ENCODE measurements at places on chromosomes 3 and 15. TPM values are rescaled to one million over a fixed set of nuclear protein-coding genes. Genes with fewer than 3 reads are reported as not detected.

Gene SPINK8
- total RNA-seq = not detected

GRCh38 chr3:188802645-188803044 is 369.1 kb upstream of the TPRG1 start:
- DNase-seq = no peak

DNA sequence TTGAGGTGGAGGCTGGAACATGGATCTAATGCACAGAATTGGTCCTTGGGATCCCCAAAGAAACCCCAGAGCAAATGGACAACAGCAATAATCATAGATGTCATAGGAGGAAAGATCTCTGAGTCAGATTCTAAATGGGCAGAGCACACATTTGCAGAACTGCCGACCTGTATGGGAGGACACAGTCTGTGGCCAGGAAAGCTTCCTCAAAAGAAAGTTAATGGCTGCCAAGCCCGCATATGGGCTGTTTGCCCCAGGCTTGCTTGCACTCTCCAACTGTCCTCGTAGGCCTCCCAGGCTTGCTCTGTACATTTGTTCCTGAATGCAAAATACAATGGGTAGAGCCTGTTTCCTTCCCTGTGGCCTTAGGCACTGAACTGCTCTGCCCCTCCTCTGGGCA is 102.0 kb upstream of the PLXNA1 start:
- DNase-seq = no peak

Gene LRRC49
- 11.0 TPM for total RNA-seq

Gene KLHL40
- total RNA-seq = not detected

GRCh38 chr15:62732078-62732477 is 310.5 kb upstream of the TPM1 start:
- DNase-seq = no peak

Gene TLR9
- total RNA-seq = not detected

GRCh38 chr15:36886701-36887100 is 213.6 kb downstream of the MEIS2 start:
- DNase-seq = no peak

All from foreskin keratinocyte (primary cell).